AML-193 (cell line): ENCODE measurements at places on chromosomes 2 and 18.

DNA sequence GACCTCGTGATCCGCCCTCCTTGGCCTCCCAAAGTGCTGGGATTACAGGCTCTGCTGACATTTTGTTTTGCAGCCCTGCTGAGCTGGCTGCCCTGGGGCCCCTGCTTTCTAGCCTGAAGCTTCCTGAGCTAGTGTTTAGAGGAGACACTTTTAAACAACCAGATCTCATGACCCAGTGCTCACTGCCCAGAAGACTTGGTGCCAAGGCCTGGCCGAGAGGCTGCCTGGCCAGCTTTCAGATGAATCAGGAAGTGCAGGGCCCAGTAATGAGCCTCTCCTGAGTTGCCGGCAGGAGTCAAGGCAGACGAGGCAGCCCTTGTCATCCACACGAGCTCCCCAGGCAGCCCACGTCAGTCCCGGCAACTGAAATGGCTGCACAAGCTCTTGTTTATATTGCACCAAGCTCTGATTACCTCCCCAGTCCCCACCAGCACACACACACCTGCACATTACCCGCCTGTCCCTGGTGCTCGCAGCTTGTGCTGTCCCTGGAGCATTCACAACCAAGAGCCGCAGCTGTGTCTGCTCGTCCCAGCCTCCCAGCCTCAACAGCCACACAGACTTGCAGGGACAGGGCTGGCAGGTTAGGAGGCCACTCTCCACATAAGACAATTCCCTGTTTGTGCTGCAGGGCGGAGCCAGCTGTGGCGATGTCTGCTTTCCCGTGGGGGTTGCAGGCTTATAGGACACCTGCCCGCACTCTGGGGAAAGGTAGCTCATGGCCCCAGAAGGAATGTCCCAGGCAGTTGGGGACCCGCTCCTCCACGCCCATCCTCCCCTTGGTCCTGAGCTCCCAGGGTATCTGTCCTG, 331.2 kb upstream of the MYT1L start:
- DNase-seq: no peak

DNA sequence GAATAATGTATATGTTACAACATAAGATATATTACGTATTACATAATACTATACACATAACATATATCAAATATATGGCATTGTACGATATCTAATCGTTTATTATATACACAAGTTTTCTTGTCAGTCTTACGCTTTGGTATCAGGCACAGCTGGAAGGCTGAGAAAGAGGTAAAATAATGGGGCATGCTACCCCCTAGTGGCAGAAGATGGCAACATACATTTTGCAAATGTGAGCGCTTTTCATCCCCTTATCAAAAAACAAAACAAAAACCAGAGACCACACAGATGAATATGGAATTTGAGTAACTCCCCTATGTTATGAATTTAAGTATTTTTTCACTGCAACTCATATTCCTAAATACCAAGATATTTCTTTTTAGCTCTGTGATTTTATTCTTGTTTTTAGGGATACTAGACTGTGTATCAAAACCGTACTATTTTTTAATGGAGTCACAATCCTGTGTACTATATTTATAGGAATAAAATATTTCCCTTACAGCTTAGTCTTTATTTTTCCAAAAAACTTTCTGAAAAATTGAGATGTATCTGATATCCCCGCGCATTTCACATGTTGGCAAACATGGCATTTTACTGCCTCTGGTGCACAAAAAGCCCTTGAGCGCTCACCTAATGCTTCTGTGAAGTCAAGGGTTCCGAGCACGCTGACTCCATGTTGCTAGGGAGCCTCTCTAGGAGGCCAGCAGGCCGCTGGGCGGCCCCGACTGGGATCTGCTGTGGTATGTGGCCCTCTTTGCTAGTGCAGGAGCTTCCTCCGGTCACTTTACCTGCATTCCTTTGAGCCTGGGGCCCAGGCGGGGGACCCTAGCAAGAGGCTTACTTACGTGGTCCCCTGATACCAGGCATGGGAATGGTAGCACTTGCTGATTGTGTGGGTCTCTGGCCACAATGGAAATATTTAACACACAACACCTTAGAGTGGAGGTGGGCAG, 62.5 kb downstream of the SLC4A3 start:
- DNase-seq: peak; percentile 50

- no peak for DNase-seq
Measured at GRCh38 chr2:179554639-179555386, 290.2 kb upstream of the SESTD1 start.

DNA sequence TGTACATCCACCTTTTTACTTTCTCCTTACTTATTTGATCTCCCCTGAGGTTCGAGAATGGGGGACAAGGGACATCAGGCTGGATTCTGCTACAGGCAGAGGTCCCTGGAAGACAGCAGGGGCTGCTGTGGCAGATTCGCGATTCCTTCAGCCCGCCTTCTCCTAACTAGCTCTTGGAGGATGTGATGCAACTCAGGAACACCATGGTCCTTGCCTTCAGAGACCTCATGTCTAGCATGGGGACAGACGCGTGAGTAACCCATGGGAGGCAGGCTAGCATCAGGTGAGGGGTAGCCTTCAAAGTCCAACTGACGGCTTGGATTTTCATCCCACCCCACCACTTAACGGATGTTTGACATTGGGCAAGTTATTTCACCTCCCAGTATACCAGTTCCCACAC, 869 bp upstream of the TCF23 start:
- DNase-seq: no peak

- DNase-seq: no peak
Measured at GRCh38 chr2:173075781-173076580, at the start of gene MAP3K20. Gene MAP3K20 (plus strand): TSS chr2:173075846. CDS start chr2:173091032, 15,186 bp downstream.

DNA sequence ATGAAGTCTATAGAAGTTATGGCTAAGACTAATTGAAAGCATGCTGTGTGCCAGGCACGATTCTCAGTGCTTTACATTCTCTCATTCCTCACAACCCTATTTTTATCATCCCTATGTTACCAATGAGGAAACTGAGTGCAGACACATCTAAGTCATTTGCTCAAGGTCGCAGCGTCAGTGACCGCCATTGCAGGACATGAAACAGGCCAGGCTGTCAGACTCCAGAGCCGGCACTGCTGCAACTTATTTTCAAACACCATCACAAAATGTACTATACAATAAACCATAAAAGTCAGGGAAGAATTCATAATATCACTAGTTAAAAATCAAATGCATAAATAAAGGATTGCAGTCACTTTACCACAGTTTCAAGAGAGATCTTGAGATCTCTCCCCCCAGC, 5.6 kb downstream of the STK39 start:
- DNase-seq: no peak

DNA sequence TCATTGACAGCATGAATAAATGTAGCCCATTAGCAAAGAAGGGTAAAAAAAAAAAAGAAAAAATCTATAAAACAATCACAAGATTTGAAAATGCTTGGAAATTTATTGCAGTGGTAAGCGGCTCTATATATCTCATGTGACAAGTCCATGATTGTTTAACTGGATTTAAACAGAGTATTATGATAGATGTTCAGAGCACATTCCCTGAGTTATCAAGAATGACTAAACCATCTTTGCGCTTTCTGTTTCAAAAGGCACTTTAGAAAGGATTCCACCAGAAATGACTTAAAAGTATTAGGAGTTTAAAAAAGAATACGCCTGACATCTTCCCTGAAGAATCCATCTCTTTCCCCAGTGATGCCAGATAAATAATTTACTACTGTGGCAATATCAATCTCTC, 409.5 kb upstream of the UBE2E3 start:
- DNase-seq: no peak

GRCh38 chr2:238069021-238069709, 8.4 kb downstream of the SCLY start:
- no peak for DNase-seq

DNA sequence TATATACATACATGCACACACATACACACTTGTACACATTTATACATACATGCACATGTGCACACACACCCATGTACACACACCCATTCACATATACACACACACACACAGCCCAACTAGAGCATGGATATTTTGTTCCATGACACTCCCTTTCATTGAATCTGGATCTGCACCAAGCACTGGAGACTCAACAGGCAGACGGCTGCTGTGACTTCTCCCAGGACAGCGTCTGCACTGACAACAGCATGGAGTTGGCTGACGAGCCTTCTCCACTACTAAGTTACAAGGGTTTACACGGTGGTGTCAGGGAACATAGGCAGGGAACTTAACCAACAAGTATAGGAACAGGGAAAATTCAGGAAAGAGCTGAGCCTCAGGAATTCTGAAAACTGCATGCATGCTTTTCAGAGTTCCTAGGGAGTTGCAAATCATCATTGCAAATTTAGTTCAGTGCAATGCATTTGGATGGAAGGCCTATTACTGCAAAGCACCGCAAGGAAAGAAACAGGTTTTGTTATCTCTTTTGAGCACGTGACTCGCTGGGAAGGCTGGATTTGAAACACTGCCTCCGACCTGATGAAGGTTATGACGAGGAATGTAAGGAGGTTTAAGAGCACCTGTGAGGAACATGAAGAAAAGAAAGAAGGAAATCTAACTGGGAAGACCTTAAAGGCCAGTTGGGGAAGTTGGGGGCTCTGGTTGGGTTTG, 35.9 kb downstream of the TMEM18 start:
- no peak for DNase-seq

DNA sequence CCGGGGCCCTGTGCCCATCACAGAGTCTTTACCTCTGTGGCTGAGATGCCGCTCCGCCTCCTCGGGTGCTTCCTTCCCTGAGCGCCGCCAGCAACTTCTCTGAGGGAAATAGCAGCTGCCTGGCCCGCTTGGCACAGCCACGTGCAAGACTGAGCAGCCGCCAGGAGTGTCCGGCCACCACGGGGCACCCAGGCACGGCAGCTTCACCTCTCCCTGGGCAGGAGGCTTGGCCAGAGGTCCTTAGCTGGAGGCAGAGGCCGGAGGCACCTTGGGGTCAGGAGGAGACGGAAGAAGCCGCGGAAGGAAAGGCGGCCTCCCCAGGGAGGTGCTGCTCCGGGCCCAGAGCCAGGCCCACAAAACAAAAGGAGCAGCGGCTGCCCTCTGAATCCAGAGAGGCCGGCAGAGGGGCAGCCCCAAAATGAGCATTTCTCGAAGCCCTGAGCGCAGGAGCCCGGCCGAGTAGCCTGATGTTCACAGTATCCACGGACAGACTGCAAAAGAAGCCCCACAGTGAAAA, 6.0 kb upstream of the LIMS2 start:
- DNase-seq: no peak

DNA sequence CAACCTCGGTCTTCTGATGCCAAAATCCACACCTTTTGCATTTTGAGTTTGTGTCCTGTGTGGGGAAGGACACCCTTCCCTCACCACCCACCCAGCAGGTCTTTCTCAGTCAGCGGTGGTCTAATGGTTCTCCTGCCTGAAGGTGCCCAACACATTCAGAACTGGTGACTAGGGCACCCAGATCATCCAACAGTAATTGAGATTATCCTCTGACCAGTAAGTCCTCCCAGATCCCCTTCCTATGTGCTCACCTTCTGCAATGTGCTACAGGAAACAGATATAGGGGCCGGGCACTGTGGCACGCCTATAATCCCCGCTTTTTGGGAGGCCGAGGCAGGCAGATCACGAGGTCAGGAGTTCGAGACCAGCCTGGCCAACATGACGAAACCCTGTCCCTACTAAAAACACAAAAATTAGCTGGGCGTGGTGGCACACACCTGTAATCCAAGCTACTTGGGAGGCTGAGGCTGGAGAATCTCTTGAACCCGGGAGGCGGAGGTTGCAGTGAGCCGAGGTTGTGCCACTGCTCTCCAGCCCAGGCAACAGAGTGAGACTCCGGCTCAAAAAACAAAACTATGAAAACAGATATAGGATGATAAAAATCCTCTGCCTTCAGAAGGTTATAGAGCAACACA, 56.2 kb downstream of the REEP1 start:
- DNase-seq: no peak

DNA sequence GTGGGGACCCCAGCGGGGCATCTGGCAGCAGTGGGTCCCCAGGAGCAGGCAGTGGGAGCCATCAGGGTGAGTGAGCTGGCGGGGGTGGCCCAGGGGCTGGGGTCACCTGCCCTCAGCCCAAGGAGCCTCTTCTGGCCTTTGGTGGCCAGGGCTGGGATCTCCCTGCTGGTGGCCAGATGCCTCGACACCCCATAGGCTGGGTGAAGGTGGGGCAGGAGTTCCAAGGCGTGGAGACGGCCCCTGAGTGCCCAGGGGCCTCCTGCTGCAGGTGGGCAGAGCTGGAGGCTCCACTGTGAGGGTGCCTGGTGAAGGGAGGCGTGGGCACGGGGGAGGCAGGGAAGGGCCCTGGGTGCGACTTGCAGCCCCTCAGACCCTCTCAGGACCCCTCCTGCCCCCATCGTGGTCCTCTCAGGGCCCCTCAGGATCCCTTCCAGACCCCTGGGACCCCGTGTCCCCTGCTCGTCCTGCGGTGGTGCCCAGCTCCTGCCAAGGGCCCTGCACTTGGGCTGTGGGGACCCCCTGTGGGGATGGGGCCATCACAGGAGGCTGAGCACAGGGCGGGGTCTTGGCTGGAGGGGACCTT, 5.0 kb upstream of the GPR35 start:
- DNase-seq: no peak

GRCh38 chr2:67950919-67951318, 111.9 kb downstream of the C1D start:
- DNase-seq: no peak

GRCh38 chr18:4653418-4653817, 198.3 kb upstream of the DLGAP1 start:
- no peak for DNase-seq

DNA sequence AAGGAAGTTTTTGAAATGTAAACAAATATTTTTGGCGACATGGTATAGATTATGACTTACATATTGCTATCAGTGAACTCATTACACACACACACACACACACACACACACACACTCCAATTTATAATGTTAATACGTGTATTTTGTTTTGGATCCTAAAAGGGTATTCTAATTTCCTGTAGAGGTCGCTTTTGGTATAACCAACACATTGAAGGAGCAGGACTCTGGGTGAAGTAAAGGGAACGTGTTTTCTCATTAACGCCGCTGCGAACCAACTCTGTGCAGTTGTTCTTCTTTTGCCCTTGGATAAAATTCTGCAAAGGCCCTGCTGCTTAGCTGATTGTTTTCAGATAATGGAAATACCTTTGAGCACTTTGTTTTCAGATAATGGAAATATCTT, 190.4 kb downstream of the PMAIP1 start:
- no peak for DNase-seq

GRCh38 chr2:223668302-223668998, 66.3 kb upstream of the SCG2 start:
- peak; percentile 35 for DNase-seq

DNA sequence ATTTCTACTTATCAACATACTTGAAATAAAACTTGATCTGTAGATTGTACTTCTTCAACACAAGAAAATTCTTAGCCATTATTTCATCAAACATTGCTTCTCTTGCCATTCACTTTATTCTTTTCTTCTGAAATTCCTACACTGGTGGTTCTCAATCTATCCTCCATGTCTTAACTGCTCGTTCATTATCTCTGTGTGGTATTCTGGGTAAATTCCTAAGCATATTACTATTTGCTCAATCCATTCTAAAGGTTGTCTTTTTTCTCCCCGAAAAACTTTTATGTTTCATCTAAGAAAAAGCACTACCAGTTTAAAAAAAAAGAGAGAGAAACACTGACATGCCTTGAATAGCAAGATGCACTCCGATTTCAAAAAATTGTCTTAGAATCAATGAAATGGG, 18.0 kb downstream of the SP3 start:
- no peak for DNase-seq
